Fibroblast of the conjunctiva (primary cell): ENCODE measurements at places on chromosomes 7 and 10.

- no peak for DNase-seq
Measured at GRCh38 chr10:69180525-69181204, 631 bp downstream of the SUPV3L1 start.

DNA sequence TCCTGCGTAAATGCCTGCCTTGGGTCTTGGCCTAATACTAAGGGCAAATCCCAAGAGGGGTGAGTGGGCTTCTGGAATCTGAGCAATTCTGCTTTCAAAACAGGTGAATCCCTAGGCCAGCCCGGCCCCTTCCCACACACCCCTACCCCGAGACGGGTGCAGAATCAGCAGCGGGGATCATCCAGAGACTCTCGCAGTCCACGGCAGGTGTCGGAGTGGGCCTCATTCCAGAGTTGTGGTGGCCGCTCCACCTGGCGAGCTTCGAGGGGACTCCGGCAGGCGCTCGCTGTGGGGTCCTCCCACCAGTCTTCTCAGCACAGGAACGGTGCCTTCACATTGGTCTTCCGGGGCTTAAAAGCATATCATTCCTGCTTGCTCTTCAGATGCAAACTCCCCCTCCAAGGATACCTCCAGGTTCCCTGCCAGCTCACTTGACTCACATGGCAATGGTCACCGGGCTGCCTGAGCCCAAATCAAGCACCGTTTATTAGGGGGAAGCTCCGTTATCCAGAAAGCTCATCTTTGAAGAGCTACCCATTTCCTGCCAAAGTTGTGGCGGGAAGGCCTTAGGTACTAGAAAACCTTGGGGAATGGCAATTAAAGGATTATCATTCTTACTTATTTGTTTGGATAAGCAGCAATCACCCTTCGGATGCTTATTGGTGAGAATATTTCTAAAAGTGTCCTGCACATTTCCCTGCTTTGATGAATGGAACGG is 67.6 kb downstream of the PRKAG2 start:
- DNase-seq: no peak

DNA sequence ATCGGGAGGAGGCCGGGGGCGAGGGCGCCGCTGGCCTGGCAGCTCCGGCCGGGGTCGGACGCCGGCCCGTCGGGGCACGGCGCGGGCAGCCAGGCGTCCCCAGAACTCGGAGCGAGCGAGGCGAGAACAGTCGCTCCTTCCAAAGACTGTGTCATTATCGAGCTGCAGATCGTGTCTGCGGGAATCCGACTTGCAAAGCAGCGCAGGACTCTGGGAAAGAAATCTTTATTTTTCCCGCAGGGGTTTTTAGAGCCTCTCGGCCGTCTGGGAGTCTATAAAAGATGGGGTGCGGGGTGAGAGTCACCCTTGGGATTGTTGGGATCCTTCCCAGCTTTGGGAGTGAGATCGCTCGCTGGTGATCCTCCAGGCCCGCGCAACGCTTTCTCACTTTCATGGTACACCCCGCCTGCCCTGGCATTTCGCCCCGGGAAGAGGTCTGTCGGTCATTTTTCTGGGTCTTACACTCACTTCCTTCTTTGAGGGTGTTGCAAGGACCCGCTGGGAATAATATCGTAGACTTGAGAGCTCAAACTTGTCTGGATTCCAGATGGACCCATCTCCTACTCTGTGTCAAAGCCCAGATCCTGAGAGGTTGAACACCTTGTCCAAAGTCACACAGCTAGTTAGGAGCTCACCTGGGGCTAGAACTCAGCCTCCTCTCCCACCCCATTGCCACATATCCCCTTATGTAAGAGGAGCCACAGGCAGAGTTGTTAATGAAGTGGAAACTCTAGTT is 1.0 kb downstream of the UBTD1 start:
- peak; percentile 41 for DNase-seq

DNA sequence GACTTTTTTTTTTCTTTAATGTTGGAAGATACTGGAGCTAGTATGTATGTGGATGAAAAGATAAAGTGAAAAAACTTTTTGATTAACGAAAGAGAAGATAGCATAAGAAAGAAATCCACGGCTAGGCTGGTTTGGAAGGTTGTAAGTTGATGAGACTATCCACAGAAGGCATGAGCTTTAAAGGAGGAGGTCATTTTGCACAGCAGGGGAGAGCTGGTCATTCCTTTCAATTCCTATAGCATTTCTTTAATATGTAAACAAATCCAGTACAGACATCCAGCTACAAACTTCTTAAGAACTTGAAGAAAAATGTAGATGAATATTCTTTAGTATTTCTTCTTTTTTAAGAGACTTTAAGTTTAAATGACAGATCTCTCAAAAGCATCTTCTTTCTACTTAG is 281.3 kb downstream of the CACNA2D1 start:
- DNase-seq: no peak

DNA sequence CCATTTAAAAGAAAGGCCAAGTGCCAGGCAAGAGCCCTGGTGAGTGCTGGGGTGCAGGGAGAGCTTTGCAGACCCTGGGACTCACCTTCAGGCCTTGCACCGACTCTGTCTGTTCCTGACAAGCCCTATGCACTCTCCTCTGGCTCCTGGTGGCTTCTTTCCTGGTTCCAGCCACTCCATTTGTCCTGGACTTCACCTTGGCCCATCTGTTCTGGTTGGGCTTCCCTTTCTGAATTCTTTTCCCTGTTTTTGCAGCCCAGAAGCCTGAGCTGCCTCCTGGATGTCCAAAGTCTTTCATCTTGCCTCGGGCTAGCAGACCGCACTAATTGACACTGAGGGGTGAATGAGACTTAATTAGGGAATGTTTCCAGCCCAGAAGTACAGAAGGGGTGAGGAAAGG is 60.5 kb downstream of the PYROXD2 start:
- no peak for DNase-seq
